ENCODE measurements at places on chromosomes 2 and 18. TPM values are rescaled to one million over a fixed set of nuclear protein-coding genes. Genes with fewer than 3 reads are reported as not detected.

Gene MORN2
- 21.7 TPM for total RNA-seq

Gene LIMS2
- 6.9 TPM for total RNA-seq

Gene EMILIN1
- total RNA-seq, result 4.3 TPM

Gene RTP5
- 0.08 TPM for total RNA-seq

Gene COBLL1
- total RNA-seq, result 5.6 TPM

Gene AQP12A
- total RNA-seq, result not detected

Gene SLC38A11
- total RNA-seq, result 0.19 TPM

Gene KCNE4
- 27.1 TPM for total RNA-seq

Gene CXCR4
- not detected for total RNA-seq

Gene GCG
- total RNA-seq, result not detected

Gene STAT4
- total RNA-seq, result 1.1 TPM

Gene SULT1C4
- not detected for total RNA-seq

Gene PPP1R1C
- total RNA-seq, result 0.51 TPM

Gene ADD2
- not detected for total RNA-seq

Gene GLI2
- total RNA-seq, result 0.68 TPM

Gene SLC5A7
- not detected for total RNA-seq

Gene VWC2L
- not detected for total RNA-seq

Gene RNF152
- total RNA-seq, result 2.9 TPM

Gene FAM161A
- 1.5 TPM for total RNA-seq

Gene MARCHF4
- total RNA-seq, result 0.19 TPM

Gene MARCO
- not detected for total RNA-seq

Gene OTOS
- total RNA-seq, result not detected

Gene LYPD6B
- total RNA-seq, result 0.94 TPM

Gene ADGRF3
- total RNA-seq, result 1.1 TPM

Gene ABCG8
- not detected for total RNA-seq

Gene CKAP2L
- 0.05 TPM for total RNA-seq

Gene RAD51AP2
- total RNA-seq, result 0.37 TPM

Gene CDH7
- 0.10 TPM for total RNA-seq

Gene SCYGR4
- not detected for total RNA-seq

Gene HOXD1
- not detected for total RNA-seq

Gene GPR45
- not detected for total RNA-seq

Gene UPP2
- not detected for total RNA-seq

Gene COLEC11
- not detected for total RNA-seq

Gene WDSUB1
- 6.0 TPM for total RNA-seq

Gene CAPN14
- total RNA-seq, result 0.05 TPM

Gene TGFA
- 0.19 TPM for total RNA-seq

Gene ELP2
- total RNA-seq, result 66.3 TPM

Gene POTEI
- not detected for total RNA-seq

Gene RAPGEF4
- 1.5 TPM for total RNA-seq

Gene ATP6V1B1
- total RNA-seq, result 1.7 TPM

Gene ANKRD62
- not detected for total RNA-seq

Gene REG1B
- not detected for total RNA-seq

Gene RBKS
- 2.0 TPM for total RNA-seq

Gene C2orf92
- 4.9 TPM for total RNA-seq

Gene ASXL2
- total RNA-seq, result 14.0 TPM

Gene NOSTRIN
- total RNA-seq, result not detected
